Spleen (tissue), 13 donors: ENCODE measurements at places on chromosomes 5 and 9. TPM values are rescaled to one million over a fixed set of nuclear protein-coding genes. Genes with fewer than 3 reads are reported as not detected.

DNA sequence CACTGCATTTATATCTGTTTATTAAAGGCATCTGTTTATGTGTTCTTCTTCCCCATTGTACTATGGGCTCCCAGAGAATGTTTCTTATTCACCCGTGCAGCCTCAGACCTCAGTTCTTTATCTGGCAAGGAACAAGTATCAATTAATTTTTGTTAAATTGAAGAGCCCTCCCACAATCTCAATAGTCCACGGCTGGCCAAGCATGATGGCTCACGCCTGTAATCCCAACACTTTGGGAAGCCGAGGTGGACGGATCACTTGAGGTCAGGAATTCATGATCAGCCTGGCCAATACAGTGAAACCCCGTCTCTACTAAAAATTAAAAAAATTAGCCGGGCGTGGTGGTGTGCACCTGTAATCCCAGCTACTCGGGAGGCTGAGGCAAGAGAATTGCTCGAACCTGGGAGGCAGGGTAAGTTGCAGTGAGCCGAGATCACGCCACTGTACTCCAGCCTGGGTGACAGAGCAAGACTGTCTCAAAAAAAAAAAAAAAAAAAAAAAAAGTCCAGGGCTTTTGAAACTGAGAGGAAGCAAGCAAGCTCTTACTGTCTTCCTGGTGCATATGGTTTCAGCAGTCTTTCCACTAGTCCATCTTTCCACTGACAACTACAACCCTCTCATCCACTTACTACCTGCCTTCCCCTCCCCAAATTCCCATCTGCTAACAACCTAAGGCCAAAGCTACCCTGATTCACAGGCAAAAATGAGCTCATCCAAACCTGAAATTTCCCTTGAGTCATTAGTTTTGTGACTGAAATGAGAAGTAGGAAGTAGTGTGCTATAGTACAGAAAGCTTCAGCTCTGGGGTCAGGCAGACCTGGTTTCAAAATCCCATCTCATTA lies 2.3 kb upstream of the HK3 start:
- DNase-seq: no peak

GRCh38 chr5:125659316-125660023 lies 763.7 kb upstream of the GRAMD2B start:
- DNase-seq: no peak

- no peak for DNase-seq
Measured at GRCh38 chr9:76677481-76678055, 86.7 kb upstream of the PCA3 start.

DNA sequence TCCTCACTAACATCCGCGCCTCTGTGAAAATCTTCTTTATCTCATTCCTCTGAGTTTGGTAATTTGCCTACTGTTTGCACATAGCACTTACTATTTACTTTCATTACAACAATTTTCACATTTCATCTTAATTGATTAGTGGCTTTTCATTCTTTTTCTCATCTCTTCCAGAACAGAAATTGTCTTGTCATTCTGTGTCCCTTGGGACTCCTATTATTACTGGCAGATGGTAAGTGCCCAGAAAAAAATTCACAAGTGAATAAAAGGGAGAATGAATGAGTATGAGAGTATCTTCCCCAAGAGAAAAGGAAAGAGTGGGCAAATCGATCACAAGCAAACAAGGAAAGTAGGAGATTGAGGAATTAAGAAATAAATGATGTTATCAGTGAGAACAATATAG lies 876.1 kb downstream of the TLE4 start:
- DNase-seq: no peak

GRCh38 chr5:129459450-129459776 lies 685 bp upstream of the ADAMTS19 start:
- DNase-seq: no peak

EIF4E1B gene
- polyA plus RNA-seq: not detected
